ENCODE measurements at places on chromosomes 11 and 22.

- no peak for DNase-seq
These were observed 2.8 kb upstream of the ANO9 start for GRCh38 chr11:444396-445144.

DNA sequence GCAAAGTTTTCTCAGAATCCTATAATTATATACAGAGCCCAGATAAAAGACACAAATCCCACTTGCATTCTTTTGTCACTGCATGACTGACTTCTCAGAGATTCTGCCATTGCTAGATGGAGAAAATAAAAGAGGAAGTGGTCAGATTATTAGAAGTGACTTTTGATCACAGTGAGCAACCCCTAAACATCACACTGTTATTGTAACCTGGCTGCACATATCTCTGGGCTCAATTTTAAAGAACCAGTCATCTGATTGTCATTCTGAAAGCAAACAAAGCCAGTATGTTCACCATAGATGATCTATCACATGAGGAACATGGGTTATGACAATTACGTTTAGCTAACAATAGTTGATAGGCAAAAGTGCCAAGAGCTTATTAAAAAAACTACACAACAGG is 47.8 kb downstream of the COPB1 start:
- no peak for DNase-seq

GRCh38 chr11:89667001-89667400 is 43.1 kb upstream of the TRIM77 start:
- no peak for DNase-seq

- no peak for DNase-seq
These were observed 21.6 kb downstream of the ASPHD2 start for GRCh38 chr22:26450453-26451185.

- no peak for DNase-seq
These were observed 9.5 kb downstream of the VPS37C start for GRCh38 chr11:61151545-61152252.

DNA sequence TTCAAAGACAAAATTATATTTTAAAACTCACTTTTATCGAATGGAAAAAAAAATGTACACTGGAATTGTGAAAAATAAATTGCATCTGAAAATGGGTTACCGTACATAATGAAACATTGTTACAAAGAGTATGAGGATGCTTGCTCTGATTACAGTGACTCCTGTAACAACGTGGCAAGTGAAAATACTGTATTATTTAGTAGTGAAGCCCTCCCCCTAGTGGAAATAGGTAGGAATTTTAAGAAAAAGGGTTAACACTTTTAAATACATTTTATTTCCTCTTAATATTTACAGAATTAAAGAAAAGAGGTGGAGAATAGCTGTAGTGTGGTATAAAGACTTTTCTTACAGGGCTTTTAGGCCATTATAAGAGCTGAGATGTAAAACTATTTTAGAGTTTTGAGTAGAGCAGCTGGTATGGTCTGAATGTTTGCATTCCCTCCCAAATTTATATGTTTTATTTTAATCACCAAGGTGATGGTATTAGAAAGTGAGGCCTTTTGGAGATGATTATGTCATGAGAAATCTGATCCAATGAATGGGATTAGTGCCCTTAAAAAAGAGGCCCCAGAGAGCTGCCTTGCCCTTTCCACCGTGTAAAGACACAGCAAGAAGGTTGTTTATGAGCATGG is 25.2 kb downstream of the FAM76B start:
- no peak for DNase-seq

GRCh38 chr22:48754611-48755058 is 1073.0 kb downstream of the BRD1 start:
- DNase-seq: no peak

- DNase-seq: no peak
These were observed 12.8 kb downstream of the ETS1 start for GRCh38 chr11:128574576-128575011.

GRCh38 chr22:39317084-39317774 is 2.2 kb downstream of the RPL3 start:
- DNase-seq: no peak

DNA sequence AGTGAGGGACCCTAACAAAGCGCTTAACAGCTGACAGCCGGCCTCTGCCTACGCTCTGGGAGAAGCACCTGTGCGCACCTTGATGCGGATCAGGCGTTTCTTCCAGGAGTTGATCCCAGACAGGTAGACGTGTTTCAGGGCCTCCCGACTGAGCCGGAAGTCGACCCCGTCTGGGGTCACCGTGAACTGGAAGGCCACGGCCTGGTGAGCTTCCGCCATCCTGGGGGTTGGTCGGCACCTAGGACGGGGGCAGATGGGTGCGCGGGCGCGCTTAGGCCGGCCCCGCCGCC is 585 bp downstream of the CPT1B start:
- DNase-seq: no peak

GRCh38 chr11:119782739-119783072 is 53.7 kb upstream of the NECTIN1 start:
- no peak for DNase-seq

DNA sequence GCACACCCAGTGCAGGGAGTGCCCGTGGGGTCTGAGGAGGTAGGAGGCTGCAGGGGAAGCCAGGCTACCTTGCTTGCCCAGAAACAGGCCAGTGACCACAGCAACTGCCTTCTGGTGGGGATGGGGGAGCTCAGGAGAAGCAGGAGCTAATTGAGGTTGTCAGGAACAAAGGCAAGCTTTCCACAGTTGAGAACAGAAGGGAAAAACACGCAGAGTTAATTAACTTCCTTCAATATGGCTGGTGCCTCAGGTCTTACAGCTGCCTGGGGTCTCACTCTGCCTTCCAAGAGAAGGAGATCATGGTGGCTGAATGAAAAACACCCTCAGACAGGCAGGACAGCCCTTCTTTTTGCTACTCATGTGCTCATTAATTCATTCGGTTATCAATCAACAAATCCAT is 127.9 kb upstream of the SYT13 start:
- DNase-seq: no peak

GRCh38 chr11:77038029-77038824 is 4.0 kb downstream of the B3GNT6 start:
- no peak for DNase-seq

- no peak for DNase-seq
These were observed 111.8 kb downstream of the SNX19 start for GRCh38 chr11:130804306-130805076.

GRCh38 chr11:24238771-24239645 is 257.8 kb upstream of the LUZP2 start:
- DNase-seq: no peak

Data from activated CD8-positive, alpha-beta memory T cell treated with anti-CD3 and anti-CD28 coated beads for 1 hour (primary cell).